NCI-H2081 (cell line): ENCODE measurements at places on chromosomes 3 and 15.

GRCh38 chr3:66496746-66497145, 4.1 kb downstream of the LRIG1 start:
- no peak for DNase-seq

DNA sequence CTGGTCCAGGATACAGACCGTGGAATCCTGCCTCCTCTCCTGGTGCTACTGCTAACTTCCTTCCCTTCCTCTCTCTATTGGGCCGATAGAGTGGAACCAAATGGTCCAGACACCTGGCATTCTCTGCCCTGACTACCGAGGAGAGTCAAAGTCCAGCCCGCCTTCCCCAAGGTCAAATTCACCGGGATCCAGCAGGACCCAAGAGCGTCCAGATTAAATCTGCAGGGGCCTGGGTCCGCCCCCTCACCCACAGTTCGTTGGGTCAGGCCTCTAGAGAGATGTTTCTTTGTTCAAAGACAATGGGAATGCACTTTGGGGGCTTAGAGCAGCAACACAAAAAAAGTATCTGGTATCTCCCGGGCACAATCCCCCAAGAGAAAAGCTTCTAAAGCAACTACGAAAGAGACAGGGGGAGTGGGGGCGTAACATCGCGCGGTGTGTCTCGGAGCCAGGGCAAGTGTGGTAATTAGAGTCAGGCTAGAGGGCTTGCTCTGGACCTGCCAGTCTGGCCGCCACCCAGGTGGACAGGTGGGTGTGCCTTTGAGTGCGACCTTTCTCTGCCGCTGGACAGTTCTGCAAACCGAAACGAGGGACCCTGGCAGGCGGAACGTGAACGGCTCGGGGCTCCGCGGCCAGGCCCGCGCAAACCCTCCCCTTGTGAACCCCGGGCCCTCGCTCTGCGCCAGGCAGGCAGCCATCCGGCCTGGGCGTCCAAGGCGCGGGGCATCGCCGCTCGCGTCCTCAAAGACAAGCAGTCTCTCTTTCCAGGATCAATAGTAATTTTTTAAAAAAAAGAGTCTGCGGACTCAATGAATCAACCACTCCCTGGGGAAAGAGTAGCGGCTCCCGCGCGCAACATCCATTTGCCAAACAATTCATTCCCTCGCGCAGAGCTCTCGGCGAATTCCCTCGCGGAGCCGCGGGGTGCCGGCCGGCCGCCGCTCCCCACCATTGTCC, 806 bp downstream of the KLHL25 start:
- DNase-seq: peak; percentile 5

- no peak for DNase-seq
Observed at GRCh38 chr3:117726776-117727175, 1017.2 kb downstream of the TUSC7 start.

GRCh38 chr3:146247911-146248310, 3.0 kb downstream of the PLSCR4 start:
- DNase-seq: no peak

- DNase-seq: peak; percentile 43
Observed at GRCh38 chr3:39189959-39190269, 2.5 kb downstream of the XIRP1 start.

GRCh38 chr3:106740116-106740515, 637.1 kb upstream of the CCDC54 start:
- DNase-seq: no peak

GRCh38 chr15:73965758-73966113, 26.4 kb downstream of the STOML1 start:
- no peak for DNase-seq

- DNase-seq: no peak
Observed at GRCh38 chr15:88865498-88866099, 29.7 kb downstream of the HAPLN3 start.

- peak; percentile 98 for DNase-seq
Observed at GRCh38 chr3:14452740-14453710, 50.6 kb downstream of the SLC6A6 start.

GRCh38 chr15:65245096-65245856, 34.0 kb upstream of the CILP start:
- DNase-seq: no peak

- no peak for DNase-seq
Observed at GRCh38 chr3:127914584-127914983, 448 bp upstream of the KBTBD12 start.
